ENCODE measurements at places on chromosomes 3 and 15.

GRCh38 chr3:130779031-130779430, 32.4 kb upstream of the PIK3R4 start:
- no peak for DNase-seq

DNA sequence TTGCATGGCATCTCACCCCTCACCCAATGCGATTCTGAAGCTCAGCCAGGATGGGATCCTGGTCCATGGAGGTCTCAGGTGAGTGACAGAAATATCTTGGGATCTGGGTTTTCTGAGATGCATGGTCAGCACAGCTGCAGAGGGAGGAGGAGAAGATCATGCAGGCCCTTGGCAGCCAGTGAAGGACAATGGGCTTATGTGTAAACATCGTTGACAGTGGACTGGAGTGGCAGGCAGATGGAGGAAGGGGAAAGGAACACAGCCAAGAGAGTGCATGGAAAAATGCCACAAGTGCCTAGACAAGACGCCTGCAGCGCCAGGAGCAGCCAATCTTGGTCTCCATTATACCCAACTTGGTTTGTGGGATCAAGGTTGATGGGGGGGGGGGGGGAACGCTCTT, 347.9 kb downstream of the MCTP2 start:
- no peak for DNase-seq

DNA sequence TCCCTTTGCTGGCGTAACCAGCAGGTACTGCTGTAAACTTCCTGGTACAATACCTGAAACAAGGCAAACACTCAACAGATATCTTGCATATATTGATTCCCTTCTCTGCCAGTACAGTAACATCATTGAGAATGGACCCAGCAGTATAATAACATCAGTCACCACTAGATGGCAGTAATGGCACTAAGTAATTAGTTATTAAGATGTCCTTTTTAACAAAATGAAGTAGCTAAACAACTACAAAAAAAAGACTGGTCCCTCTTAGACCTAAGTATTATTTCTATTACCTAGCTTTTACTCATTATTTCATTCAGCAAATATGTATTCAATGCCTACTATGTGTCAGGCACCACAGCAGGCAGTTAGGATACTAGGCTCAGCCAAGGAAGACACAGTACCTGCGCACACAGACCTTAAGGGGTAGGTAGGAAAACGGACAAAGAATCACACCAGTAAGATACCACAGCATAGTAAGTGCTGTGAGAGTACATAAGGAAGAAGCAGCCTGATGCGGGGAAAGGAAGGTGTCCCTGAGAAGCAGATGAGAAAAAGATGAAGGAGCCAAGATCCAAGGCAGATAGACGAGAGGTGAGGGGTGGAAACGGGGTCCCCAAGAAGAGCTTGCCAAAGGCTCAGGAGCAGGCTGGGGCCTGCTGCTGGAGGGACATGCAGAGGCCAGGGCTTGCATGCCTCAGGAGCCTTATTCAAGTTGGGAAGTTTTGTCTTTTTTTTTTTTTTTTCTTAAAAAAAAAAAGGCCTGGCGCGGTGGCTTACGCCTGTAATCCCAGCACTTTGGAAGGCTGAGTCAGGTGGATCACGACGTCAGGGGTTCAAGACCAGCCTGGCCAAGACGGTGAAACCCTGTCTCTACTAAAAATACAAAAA, 102.7 kb upstream of the CHD2 start:
- no peak for DNase-seq

- peak; percentile 63 for DNase-seq
Measured at GRCh38 chr3:8734137-8734878, 706 bp downstream of the CAV3 start.

GRCh38 chr15:77964193-77964592, 113.3 kb downstream of the TBC1D2B start:
- DNase-seq = no peak

DNA sequence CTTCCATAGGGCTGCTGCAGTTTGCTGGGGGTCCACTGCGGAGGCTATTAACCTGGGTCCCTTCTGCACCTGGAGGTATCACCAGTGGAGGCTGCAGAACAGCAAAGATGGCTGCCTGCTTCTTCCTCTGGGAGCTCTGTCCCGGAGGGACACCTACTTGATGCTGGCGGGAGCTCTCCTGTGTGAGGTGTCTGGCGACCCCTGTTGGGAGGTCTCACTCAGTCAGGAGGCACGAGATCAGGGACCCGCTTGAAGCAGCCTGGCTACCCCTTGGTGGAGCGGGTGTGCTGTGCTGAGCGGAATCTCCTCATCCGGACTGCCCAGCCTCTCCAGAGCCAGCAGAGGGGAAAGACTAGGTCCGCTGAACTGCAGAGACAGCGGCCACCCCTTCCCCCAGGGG, 56.0 kb upstream of the CTXND1 start:
- DNase-seq = no peak

GRCh38 chr3:66427352-66427751, 73.5 kb downstream of the LRIG1 start:
- no peak for DNase-seq

- no peak for DNase-seq
Measured at GRCh38 chr3:9190276-9190675, 59.2 kb downstream of the SRGAP3 start.

DNA sequence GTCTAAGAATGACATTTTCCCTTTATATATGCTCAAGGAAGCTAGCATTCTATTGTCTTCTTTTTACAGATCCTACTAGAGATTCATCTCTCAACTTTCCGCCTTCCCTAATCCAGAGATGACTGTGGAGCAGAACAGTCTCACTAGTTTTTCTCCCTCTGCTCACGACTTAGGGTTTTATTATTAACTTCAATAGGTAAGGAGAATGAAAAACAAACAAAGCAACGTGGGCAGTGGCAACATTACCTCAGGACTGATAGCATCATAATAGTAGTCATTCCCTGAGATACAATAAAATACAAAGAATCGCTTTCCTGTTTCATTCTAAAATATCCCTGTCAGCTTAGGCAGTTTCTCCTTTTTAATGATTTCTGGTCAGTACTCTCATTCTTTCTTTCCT, 154.3 kb upstream of the PLAAT1 start:
- DNase-seq = no peak

Data from suprapubic skin (tissue), 4 donors.